Stimulated activated CD4-positive, alpha-beta T cell treated with anti-CD3 and anti-CD28 coated beads, Interleukin-2, amount 100 ng/mL, for 48 hours (primary cell): ENCODE measurements at places on chromosomes 7 and 10.

GRCh38 chr10:11119843-11120242 lies 102.2 kb downstream of the CELF2 start:
- DNase-seq = no peak

- no peak for DNase-seq
Observed at GRCh38 chr7:90617442-90617841, 21.3 kb downstream of the CDK14 start.

GRCh38 chr10:11835704-11836103 lies 12.5 kb downstream of the PROSER2 start:
- no peak for DNase-seq

DNA sequence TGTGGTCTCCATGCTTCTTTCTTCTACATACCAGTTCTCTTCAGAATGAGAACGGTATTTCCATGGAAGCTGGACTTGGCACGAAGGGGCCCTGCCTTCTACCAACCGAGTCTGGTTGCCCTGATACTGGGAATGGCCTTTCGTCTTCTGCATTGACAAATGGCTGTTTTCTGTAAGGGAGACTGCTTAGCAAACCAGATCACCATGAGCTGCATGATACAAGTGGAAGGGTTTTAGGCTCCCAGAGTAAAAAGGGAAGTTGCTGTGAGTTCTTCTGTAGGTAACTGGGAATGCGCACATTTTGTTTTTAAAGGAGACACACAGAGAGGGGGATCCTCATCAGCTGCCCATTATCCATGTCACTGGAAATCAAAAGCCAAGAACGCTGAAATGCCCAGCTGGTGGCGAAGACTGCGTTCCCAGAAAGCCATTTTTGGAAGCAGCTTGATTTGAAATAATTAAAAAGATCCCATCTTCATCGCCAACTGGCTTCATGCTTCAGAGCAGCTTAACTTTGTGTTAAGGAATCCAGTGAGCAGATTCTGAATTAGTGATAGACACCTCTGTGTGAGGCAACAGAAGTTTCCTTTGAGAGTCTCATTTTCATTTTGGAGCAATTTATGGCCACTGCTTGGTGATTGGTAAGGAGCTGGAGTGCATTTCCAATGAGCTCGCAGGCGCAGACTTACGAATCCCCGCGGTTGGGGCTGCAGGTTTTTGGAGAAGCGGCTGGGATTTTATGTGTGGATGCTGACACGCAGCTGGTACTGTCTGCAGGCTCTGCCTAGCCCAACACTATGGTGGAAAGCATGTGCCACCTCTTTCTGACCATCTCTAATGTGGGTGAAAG lies 672.7 kb upstream of the FOXK1 start:
- DNase-seq = no peak

GRCh38 chr7:23208316-23208715 lies 26.5 kb downstream of the NUP42 start:
- no peak for DNase-seq
